ENCODE measurements at places on chromosomes 7 and 10. TPM values are rescaled to one million over a fixed set of nuclear protein-coding genes. Genes with fewer than 3 reads are reported as not detected.

The CLRN3 gene
- not detected for total RNA-seq

The IL2RA gene
- 5.1 TPM for total RNA-seq

The FAM237B gene
- total RNA-seq: 1.7 TPM

The NUTM2E gene
- 1.4 TPM for total RNA-seq

The SORCS3 gene
- 0.48 TPM for total RNA-seq

The CYP2C19 gene
- 6.3 TPM for total RNA-seq

The CARD11 gene
- 3.9 TPM for total RNA-seq

The EPHA1 gene
- 0.48 TPM for total RNA-seq

The IFIT1B gene
- 26.5 TPM for total RNA-seq

The OIT3 gene
- not detected for total RNA-seq

The ALKBH4 gene
- 32.0 TPM for total RNA-seq

GRCh38 chr10:18352175-18352574 lies 212.0 kb downstream of the CACNB2 start:
- DNase-seq: no peak

GRCh38 chr10:127738512-127739424 lies 1.8 kb downstream of the FOXI2 start:
- DNase-seq: peak; percentile 11

DNA sequence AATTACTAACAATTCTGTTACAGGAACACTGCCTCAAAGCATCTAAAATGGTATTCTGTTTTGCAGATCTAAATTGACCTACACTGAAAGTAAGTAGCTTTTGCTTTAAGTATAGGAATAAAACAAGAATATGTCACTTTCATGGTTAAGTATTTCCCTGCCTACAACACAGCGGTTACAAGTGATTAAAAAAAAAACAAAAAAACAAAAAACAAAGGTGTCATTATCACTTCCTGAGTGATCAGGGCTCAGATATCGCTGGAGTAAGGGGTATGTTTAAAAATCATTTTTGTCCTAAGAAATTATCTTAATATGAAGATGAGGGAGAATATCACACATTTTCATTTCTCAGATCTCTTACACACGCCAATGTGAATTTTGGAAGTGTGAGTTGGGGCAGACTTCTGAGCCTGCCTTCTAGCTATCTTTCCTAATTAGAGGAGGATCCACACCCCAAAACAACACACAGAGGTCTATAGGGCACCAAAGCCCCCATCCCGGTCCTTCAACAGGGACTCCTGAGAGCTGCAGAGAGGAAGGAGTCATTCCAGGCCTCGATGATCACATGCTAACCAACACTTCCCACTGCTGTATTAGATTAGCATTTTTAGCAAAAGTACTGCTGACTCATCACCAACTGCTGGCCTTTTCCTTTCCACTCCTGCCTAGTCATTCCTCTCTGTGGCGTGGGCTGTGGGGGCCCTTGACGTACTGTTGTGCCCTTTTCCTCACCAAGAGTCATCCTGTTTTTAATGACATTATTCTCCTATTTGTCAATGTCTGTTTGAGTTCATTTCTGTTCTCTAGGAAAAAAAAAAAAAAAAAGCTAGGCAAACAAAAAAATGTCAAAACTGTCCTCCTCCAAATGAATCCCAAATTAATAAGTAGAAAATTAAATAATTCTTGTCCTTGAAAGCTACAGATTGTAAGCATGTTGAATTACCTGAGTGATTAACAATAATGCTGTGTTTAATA lies 31.2 kb downstream of the PRTFDC1 start:
- peak; percentile 66 for DNase-seq

DNA sequence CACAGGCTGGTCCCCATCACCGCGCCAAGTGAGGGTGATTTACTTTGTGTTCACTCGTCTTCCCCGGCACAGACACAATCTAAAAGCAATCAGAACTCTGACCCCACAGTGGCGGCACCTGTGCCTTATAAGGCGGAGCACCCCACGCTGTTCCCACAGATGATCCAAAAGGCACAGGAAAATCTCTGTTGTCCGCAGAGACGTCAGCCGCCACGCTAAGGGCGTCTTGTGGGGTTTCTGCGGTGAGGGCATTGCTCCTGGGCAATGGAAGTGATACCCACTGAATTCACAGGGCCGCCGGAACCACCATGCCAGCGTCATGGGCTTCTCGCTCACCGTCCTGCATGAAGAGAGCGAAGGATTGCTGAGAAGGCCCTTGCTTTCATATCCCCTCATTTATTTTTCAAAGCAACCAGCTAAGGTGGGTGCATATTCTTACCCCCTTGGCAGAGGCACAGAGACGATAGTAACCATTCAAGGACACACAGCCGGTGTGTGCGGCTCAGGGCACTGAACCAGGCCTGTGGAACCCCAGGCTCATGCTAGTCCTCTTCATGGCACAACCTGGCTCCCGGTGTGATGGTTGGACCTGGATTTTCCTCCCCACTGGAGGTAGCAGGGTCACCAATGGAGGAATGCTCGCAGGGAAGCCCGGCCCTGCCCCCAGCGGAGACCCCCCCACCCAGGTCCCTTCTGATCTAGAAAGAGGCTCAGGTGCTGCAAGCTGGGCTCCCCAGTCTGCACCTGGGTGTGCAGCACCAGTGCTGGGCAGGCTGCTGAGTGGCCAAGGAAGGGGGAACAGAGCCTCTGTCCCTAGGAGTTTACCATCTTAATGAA lies 279.0 kb downstream of the TCERG1L start:
- no peak for DNase-seq

DNA sequence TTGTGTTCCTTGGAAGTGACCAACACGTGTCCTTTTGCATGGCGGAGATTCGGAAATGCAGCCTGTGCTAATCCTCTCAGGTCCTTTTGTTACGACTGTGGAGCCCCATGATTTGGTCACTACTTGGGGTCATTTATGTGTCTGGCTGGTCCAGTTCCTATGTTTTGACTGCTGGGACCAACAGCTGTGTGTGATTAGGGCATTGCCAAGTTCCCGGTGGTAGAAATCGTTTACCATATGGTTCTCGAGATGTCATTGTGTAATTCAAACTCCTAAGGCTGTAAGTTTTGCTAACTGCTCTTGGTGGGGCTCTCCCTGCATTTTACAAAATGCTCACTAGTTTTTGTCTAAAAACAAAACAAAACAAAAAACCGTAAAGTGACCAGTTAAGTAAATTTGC lies 62.0 kb downstream of the CCNY start:
- no peak for DNase-seq

- DNase-seq: peak; percentile 59
Observed at GRCh38 chr10:71804077-71804476, 30.8 kb upstream of the VSIR start.

- DNase-seq: no peak
Observed at GRCh38 chr7:149765399-149766121, 7.8 kb downstream of the ZNF467 start.

GRCh38 chr10:4474829-4475228 lies 351.2 kb upstream of the AKR1E2 start:
- DNase-seq: no peak

- no peak for DNase-seq
Observed at GRCh38 chr10:32256613-32257437, 90.1 kb downstream of the EPC1 start.

- peak; percentile 51 for DNase-seq
Observed at GRCh38 chr7:23863209-23863787, 153.3 kb downstream of the STK31 start.

DNA sequence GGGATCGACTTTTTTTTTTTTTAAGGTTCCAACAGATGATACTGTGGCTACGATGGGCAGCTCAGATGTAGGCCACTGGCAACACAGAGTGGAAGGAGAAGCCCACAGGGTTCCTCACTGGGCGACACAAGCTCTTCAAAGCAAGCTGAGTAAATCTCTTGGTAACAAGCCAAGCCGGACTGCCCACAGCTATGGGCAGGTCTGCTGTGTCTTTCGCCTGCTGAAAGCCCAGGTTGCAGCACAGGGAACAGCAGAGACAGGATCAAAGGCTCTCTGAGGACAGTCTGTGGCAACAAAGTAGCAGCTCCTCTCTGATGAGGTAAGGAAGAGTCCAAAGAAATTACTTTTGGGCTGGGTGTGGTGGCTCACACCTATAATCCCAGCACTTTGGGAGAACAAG lies 83.6 kb downstream of the KCNMA1 start:
- DNase-seq: peak; percentile 40

DNA sequence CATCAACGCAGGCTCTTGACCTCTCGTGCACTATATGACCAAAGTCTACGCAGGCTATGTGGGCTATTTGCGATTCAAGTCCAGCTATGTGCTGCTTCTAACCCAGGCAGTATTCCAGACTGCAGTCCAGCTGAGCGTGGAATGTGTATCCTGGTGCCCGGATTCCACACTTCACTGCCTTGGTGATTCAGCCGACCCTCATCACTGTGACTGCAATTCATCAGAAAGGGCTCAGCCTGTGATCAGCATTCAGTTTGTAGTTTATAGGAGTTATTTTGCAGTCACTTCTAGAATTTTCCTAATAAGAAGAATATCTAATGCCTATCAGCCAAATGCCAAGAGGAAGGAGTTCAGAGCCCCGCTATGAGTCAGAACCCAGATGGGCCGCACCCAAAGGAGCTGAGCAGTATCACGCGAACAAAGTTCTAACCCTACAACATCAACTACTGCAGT lies 119.8 kb upstream of the LANCL2 start:
- DNase-seq: peak; percentile 78

DNA sequence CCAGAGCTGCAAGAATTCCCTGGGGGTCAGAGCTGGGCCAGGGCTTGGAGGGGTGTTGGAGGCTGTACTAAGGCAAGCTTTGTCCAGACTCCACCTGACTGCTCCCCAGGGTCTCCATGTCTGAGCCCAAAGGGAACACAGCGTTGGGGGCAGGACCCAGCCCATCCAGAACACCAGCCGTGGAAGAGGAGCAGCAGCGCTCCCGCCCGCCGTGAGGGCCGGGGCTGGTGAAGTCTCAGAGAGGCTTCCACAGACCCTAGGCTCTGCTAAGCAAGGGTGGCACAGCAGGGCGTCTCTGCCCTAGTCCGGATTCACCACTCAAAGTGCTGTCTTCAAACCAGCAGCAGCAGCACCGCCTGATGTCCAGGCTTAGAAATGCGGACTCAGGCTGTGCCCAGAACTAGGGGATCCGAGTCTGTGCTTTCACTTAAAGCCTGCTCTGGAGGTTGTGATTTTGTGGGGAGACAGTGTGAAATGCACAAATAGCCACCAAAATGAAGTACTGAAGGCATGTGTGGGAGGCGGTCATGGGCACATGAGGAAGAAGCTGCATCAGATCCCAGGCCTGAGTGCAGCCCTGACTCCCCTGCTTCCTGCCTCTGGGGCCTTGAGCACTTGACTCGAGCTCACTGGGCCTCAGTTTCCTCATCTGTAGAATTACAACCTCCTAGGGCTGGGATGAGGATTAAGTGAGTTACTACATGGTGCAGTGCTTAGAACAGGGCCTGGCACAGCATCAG lies 16.6 kb upstream of the AQP1 start:
- DNase-seq: no peak

- no peak for DNase-seq
Observed at GRCh38 chr7:133618970-133619369, 366.1 kb downstream of the EXOC4 start.

- peak; percentile 69 for DNase-seq
Observed at GRCh38 chr7:37999673-38000072, 79.2 kb downstream of the EPDR1 start.

DNA sequence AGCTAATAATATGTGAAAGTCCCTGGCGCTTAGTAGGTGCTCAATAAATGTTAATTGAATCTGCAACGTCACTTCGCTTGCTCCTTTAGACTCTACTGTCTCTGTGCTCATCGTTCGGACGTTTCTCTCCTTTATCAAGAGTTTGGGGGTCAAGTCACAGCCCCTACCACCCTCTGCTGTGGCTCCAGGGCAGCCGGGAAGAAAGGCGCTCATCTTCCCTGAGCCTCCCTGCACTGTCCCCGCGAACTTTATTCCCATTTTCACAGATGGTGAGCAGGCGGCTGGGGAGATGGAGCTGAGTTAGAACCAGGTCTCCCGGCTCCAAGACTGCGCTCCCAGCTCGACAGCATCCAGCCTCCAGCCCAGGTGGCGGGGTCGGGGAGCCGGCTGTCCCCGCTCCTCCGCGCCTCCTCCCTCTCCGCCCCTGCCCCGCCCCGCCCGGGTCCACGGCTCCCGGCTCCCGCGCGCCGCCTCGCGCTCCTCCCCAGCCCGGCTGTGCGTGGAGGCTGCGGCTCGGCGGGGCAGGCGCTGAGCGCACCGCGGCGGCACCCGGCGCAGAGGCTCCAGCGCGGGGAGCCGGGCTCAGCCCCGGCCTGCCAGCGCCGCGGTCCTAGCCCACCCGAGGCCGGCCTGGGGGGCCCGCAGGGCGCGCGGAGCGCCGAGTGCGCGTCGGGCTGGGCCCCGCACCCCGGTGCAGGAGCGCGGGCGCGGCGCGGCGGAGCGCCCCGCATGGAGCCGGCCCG lies at the start of gene CLEC2L:
CLEC2L (plus strand) TSS at position 487 of the 743 bp plus-strand sequence; CDS start at position 730, 243 bp downstream.
- no peak for DNase-seq

- DNase-seq: no peak
Observed at GRCh38 chr7:16369855-16370254, 51.5 kb downstream of the CRPPA start.

GRCh38 chr7:107165341-107165740 lies 3.5 kb upstream of the HBP1 start:
- no peak for DNase-seq

DNA sequence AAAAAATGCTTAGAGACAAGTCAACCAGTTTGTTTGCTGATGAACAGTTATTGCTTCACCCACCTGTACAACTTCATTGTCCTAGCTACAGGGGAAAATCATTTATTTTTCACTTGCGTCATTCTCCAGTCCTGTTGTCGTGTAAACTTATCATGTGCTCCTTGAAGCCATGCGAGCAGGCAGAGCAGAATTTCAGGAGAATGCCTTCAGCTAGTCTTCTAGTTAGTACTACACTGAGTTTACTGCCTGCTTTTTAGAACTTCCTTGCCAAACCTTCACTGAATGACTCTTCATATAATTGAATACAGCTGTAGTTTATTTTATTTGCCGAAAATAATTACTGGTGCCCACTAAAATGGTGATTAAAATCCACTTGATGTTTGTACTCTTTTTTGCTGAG lies 15.6 kb downstream of the RPA3 start:
- DNase-seq: no peak

- no peak for DNase-seq
Observed at GRCh38 chr10:75407224-75407712, 5.7 kb upstream of the ZNF503 start.

- no peak for DNase-seq
Observed at GRCh38 chr7:4919969-4920766, 36.7 kb upstream of the RADIL start.

GRCh38 chr7:108181073-108181985 lies 51.2 kb upstream of the LAMB4 start:
- DNase-seq: peak; percentile 61

DNA sequence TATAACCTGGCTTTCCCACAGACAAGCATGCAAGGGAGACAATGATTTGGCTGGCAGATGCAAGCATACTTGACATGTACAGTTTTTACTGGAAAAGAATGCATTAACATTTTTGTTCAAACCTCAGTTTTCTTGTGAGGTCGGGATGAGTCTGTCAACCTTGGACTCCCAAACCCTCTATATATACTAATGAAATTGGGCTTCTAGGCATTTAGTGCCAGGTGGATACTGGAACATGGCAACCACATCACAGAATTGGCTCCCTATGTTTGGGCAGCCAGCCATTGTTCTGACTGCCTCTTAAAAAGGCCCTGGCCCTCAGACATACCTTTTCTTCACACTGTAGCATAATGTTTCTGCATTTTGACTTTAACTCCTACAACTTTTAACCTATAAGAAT lies 39.1 kb downstream of the CDK6 start:
- no peak for DNase-seq
